ENCODE measurements at places on chromosomes 12 and 14.
A peak's percentile ranks its signal among the peaks of the same experiment; 100 is the strongest.

- no peak for DNase-seq
Observed at GRCh38 chr12:120259418-120260202, 5.9 kb downstream of the PXN start.

GRCh38 chr12:69467366-69467765 is 2.8 kb upstream of the FRS2 start:
- no peak for DNase-seq

GRCh38 chr14:102264775-102265174 is 40.2 kb downstream of the MOK start:
- no peak for DNase-seq

DNA sequence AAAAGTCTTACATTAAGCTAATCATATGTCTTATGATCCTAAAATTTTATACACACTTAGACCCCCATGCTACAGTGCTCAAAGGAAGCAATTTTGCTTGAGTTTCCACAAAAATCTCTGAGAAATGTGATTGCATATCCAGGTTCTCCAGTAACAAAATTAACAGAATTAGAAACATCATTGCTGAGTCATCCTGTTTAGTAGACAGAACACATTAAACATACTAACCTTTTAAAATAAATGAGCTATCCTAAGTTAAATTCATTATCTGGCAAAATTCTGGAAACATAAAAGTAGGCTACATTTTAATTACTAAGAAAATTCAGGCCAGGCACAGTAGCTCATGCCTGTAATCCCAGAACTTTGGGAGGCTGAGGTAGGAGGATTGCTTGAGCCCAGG is 94.7 kb downstream of the DENND5B start:
- DNase-seq: no peak

DNA sequence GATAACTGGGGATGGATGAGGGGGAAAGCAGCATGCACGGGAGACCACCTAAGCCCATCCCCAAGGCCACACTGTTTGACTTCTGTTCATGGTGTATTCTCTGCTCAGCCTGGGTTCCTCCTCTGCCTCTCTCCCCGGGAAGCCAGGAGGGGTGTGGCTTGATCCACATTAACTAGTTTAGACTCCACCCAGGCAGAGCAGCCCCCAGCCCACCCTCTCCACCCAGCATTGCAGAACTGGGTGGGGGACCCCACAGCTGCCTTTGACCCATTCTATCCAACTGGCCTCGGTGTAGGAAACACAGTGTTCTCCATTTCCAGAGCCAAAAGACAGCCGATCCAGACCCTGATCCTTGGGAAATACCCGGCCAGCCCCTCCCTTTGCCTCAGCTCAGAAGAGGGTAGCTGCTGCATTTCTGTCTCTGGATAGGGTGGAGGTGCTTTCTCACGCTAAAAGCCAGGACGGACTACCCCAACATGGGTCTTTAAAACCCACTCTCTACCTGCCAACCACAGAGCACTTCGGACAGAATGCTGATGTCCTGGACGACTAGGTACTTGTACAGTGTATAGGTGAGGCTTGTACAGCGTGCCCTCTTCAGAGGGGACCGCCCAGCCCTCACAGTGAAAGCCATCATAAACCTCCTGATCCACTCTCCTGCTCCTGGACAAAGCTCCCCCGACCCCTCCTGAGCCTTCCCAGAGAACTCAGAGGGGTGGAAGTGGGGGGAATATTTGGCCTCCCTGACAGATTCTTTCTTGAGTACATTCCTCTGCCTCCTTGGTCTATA is 9.4 kb downstream of the SPRYD3 start:
- DNase-seq: no peak

DNA sequence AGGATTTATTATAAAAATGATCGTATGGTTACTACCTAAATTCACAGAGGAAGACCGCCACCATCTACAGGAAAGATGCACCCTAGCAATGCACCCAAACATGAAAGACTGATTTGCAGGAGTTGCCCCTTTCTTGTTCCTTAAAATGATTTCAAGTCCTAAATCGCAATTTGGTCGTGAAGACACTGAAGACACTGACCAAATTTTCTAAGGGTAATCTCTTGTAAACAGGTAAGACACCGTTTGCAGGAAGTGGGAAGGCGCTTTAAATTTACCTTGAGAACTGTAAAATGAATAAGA is 1.0 kb downstream of the SOS2 start:
- DNase-seq: no peak

GRCh38 chr12:57849035-57849434 is 2.5 kb upstream of the CTDSP2 start:
- peak; percentile 38 for DNase-seq

GRCh38 chr12:105204916-105205315 is 31.1 kb downstream of the APPL2 start:
- peak; percentile 90 for DNase-seq

DNA sequence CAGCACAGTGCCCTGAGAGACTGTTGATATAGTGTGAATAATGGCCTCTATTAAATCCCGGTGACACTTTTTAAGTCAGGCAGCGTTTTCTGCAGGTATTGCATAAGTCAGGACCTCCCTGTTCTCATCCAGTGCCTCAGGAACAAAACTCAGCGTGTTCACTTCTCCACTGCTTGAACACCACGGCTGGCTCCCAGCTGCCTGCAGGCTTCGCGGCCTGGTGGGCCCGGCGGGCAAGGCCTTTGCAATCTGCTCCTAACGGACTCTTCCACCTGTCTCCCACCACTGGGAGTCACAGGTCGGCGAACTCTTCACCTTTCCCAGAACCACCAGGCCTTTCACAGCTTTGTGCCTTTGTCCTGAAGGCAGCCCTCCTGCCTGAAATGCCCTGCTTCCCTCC is 18.7 kb downstream of the RFX4 start:
- no peak for DNase-seq

DNA sequence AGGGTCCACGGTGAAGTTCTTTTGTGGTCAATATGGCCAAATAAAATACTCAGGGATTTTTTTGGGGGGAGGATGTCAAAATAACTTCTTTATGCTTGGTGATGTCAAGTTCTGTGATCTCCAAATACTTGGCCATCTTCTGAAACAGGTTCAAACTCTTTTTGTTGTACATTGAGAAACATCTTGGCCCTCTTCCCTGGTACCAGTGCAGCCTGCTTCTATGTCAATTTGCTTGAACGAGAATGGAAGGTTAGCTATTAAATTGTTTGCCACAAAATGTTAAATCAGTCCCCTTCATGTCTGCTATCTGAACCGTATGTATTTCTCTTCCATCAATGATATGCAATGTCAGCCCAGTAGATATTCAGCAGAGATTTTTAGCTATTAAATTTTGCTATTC is 6.1 kb upstream of the CRADD start:
- DNase-seq: no peak

DNA sequence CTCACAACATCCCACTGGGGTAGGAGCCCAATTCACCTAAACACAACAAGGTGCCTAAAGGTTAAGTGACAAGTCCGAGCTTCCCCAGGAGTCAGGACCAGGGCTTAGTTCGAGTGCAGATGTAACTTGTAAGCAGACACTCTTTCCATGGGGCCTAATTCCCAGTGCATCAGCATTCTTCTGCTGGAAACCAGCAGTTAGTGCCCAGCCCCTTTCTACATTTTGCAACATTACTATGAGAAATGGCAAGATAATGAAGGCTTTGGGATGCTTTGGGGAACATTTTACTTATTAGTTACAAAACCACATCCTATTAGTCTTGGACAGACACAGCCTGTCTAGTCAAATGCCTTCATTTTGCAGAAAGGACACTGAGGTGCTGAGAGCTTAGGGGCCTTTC is 179.8 kb downstream of the CALM1 start:
- DNase-seq: no peak

- no peak for DNase-seq
Observed at GRCh38 chr12:124484526-124484953, 82.9 kb downstream of the NCOR2 start.

DNA sequence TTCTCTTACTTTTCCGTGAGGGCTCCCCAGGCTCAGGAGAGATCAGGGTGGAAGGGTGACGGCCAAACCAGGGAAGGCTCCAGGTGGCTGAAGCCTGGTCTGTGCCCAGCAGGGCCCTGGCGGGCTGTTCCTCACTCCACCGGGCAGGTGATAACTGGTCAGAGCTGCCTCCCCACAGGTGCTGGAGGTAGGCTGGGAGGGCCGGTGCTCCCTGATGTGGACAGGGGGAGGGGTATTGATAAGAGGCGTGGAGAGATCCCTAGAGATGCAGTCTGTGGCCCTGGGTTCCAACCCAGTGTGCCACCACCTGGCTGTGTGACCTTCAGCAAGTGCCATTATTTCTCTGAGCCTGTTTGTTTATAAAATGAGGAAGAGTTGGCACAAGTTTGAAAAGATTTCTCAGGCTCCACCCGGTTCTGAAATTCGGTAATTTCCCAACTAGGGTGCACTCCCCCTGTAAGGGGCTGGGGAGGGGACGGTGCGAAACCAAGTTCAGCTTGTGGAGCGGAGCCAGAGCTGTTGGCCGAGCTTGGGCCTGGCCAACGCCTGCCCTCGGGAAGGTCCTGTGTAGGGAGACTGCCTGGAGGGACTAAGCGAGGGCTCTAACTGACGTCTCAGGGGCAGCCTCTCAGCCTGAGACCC is 1.0 kb upstream of the NR4A1 start:
- DNase-seq: no peak

GRCh38 chr14:63078569-63078968 is 33.3 kb upstream of the KCNH5 start:
- DNase-seq: no peak

DNA sequence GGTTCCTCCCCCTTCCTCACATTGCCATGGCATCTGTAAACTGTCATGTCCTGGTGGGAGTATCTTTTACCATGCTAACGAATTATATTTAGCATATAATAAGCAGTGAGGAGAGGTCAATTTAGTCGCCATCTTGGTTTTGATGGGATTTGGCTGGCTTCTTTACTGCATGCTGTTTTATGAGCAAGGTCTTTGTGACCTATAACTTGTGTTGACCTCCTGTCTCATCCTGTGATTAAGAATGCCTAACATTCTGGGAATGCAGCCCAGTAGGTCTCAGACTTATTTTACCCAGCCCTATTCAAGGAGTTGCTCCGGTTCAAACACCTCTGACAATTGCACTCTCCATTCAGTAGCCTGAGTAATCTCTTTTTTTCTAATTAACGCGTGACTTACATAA is 2.1 kb upstream of the EIF4B start:
- peak; percentile 60 for DNase-seq

DNA sequence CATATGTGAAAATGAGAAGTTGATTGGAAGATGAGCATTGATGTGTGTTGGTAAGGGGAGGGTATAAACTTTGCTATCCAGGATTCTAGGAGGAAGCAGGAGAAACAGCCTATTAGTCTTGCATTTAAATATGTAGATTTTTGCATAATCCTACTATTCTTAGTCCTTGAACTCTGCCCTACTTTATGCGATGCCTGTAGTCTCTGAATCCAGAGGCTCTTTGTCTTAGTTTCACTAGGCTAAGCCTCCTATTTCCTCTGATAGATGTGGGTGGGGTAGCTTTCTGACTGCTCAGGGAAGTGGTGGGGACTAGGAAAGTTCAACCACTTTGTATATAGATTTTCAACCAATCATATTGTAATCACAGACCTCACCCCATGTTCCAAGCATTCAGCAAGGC is 49.5 kb upstream of the KCNC2 start:
- no peak for DNase-seq

DNA sequence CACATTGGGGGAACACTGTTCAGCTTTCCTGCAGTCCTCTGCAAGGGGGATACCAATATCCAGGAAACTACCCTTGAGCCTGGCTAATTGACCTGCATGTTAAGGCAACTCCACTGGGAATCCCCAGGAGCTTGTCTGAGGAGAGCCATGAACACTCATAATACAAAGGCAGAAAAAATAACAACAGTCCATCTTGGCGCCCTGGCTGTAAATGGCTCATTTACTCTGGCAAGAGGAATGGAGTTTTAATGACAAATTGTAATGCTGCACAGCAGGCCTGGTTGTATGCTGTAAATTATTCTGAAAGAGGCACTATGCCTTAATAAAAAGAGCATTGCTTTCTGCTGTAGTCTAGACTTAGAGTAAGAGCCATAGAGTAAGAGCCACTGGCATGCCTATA is 58.3 kb downstream of the SLC8A3 start:
- no peak for DNase-seq

DNA sequence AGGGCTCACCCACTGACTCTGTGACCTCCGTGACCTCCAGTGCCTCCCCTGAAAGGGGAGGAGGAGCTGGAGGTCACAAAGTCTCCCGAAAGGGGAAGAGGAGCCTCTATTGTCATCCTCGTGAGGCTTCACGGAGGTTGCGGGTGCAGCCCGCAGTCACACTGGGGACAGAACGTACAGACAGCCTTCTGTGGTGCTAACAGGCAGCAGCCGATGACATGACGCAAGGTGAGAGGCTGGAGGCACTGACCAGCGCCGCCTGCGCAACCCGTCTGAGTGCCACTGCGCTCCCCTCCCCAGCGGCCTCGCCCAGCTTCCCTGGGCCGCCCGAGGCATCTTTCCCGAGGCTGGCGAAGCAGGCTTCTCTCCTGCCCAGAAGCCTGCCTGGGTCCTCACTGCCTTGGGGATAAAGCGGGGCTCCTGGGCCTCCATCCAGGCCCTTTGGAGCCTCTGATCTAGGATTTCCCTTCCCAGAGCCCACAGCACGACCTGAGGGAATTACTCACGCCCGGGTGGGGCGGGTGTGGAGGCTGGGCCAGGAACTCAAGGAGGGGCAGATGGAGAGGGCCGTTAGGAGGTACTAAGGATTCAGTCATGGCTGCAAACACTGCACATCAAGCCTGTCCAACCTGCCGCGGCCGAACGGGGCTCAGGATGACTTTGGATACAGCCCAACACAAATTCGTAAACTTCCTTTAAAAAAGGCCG is 12.3 kb upstream of the LBHD2 start:
- DNase-seq: no peak

DNA sequence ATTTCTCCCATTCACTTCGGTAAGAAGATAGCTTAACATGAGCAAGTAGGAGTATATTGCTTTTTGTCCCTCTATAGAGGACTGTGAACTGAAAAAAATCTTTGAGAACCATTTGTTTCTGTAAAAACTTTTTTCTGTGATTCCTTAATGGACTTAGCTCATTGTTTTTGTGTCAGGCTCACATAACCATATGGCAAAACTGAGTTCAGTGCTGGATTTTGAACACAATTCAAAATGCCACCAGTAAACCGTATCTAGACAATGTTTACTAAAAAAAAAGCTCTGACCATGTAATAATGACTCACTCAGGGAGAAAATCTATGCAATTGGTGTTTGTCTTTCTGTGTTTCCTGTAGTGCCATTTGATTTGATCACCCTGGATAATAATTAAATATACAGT is 5.2 kb downstream of the TRHDE start:
- DNase-seq: no peak

GRCh38 chr14:98758440-98758839 is 513.6 kb downstream of the BCL11B start:
- DNase-seq: no peak

GRCh38 chr12:93608313-93608712 is 35.8 kb downstream of the SOCS2 start:
- no peak for DNase-seq

DNA sequence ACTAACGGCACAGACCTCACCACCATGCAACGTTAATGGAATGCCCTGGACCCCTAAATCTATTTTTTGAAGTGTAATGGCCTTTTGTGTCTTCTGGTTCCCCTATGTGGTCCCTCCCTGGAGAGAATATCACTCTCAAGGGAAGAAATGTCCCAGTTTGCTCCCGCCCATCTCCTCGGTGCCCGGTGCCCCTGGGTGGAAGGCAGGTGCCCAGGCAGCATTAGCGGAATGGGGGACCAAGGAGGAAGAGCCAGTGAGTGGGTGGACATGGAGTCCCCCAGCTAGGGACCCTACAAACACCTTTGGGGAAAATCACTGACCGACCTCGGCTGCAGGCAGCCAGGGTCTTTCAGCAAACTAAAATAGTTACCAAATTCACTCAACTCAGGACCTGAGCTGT is 212.1 kb upstream of the RTL1 start:
- DNase-seq: no peak
